ENCODE measurements at places on chromosomes 4 and X.

- ATAC-seq, result no peak
Measured at GRCh38 chrX:155127465-155127864, 56.2 kb downstream of the BRCC3 start.

- ATAC-seq, result no peak
Measured at GRCh38 chr4:152172146-152172545, 363.7 kb downstream of the FBXW7 start.

- ATAC-seq, result no peak
Measured at GRCh38 chrX:44698357-44698756, 145.5 kb upstream of the DUSP21 start.

- no peak for ATAC-seq
Measured at GRCh38 chr4:171601091-171601490, 212.1 kb upstream of the GALNTL6 start.

- ATAC-seq, result no peak
Measured at GRCh38 chr4:36043901-36044300, 200.4 kb downstream of the ARAP2 start.

GRCh38 chrX:118345045-118345463, 852 bp upstream of the WDR44 start:
- no peak for ATAC-seq

- no peak for ATAC-seq
Measured at GRCh38 chr4:81565142-81565870, 93.6 kb upstream of the RASGEF1B start.

- no peak for ATAC-seq
Measured at GRCh38 chr4:9808077-9808476, 26.6 kb downstream of the DRD5 start.

- ATAC-seq, result no peak
Measured at GRCh38 chrX:13367950-13368349, 48.1 kb upstream of the ATXN3L start.

DNA sequence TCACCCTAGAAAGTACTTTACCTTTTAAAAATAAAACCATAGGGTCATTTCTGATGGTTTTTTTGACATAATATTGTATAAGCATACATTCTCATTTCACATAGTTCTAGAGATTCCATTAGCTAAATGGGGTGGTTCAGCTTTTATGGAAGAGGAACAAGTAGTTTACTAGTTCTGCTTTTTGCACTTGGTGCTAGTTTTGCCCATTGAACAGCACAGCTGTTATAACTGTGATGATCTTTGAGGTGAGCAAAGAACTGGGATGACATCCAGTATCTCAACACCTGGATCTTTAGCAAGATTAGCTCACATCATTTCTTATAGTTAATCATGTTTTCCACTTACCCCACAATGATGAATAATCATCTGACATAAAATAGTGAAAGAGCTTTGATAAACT, 40.9 kb downstream of the MOB1B start:
- no peak for ATAC-seq

DNA sequence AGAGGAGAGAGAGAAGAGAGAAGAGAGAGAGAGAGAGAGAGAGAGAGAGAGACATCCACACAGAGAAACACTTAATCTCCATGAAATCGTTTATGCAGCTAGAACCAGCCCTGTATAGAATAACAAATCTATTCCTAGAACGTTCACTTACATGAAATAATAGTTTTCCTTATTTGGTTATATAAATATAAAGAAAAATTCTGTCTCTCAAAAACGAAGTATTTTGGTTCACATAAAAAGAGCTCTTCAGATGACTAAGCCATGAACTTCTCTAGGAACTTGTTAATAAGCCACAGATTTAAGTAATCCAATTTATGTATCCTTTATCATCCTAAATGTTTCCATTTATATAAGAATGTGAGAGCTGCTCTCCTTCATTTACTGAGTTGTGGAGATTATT, 1315.1 kb upstream of the PCDH7 start:
- no peak for ATAC-seq

- peak; percentile 88 for ATAC-seq
Measured at GRCh38 chr4:70749313-70749712, 27.5 kb downstream of the RUFY3 start.

- no peak for ATAC-seq
Measured at GRCh38 chr4:38673130-38673978, 9.4 kb downstream of the KLF3 start.

- no peak for ATAC-seq
Measured at GRCh38 chr4:41232406-41232805, 18.1 kb upstream of the APBB2 start.

DNA sequence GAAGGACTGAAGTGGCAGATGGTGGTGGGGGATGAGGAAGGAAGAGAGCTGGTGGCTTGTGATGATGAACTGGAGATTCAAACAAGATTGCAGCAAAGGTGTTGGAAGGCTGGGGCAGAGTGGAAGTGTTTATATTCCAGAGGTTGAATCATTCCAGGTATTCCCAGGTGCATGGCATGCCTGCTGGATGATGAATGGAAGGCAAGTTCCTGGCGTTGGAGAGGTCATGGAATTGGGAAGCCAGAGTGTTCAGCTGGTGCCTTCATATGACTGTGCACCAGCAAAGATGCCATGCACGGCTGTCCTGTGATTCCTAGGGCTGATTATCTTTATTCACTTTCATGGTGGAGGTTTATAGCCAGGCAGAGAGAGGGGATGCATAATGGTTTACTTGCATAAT, 135.8 kb upstream of the PUDP start:
- ATAC-seq, result no peak

DNA sequence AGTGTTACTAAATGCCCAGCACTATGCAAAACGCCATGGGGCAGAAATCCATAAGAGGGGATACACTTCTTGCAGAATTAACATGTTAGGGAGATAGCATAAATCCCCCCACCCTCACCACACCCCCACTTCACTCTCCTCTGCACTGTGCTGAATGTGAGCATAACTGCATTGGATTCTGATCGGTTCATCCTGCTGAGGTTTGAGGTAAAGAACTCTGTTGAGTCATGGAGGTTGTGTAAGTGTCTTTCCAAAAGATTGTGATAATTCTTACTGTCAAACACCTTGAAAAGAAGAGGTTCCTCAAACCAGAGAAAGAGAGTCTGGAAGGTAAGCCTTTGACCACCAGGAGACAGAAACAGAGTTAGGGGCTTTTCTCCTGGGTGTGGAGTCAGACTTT, 43.6 kb downstream of the RBM47 start:
- no peak for ATAC-seq

GRCh38 chrX:150983521-150984168, 510 bp downstream of the HMGB3 start:
- no peak for ATAC-seq

- ATAC-seq, result no peak
Measured at GRCh38 chrX:140343226-140343868, 161.5 kb downstream of the SOX3 start.

- no peak for ATAC-seq
Measured at GRCh38 chr4:9946170-9946569, 75.1 kb downstream of the SLC2A9 start.

GRCh38 chrX:138853936-138854335, 142.4 kb upstream of the FGF13 start:
- ATAC-seq, result no peak

- ATAC-seq, result no peak
Measured at GRCh38 chr4:186724864-186725468, 1.3 kb upstream of the FAT1 start.

- no peak for ATAC-seq
Measured at GRCh38 chrX:34886011-34886410, 56.6 kb upstream of the FAM47B start.

DNA sequence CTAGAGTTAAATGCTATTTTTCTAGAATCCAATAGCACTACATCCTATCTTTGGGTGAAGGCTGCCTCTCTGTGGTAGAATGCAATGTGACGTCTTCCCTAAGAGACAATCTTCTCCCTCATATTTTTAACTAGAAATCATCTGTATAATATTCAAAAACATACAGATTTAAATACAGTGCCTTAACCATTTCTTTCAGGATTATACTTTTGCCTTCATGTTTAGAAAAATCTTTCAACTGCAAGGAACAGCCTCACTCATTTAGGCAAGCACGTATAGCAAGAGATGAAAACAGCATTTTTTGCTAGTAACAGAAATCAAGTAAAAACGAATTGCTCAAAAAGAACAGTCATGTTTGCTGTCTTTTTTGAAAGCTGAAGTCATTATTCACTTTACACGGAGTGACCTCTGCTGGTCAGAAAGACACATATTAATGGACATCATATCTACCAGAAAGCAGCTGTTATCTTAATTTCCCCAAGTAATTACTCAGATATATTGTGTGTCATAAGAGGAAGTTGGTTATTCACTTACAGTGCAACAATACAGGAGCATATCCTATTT, 422.3 kb downstream of the STPG2 start:
- no peak for ATAC-seq

- no peak for ATAC-seq
Measured at GRCh38 chr4:118939169-118939783, 50.6 kb downstream of the SYNPO2 start.

DNA sequence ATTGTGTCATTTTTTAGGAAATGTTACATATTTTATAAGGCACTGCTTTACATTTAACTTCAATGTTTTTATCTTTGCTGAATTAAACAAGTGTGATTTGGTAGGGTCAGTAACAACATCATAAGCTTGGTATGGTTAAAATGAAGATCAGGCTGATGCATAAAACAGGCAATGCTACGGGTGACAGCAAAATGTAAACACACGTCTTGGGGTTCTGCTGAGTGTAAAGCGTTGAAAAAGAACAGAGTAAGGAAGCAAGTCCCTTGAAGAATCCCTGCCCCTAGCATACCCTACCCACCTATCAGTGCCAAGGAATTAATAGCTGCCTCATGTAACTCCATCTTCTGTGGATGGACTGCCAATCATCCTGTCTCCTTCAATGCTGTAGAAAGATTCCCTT, 157.0 kb downstream of the CBLL2 start:
- no peak for ATAC-seq

DNA sequence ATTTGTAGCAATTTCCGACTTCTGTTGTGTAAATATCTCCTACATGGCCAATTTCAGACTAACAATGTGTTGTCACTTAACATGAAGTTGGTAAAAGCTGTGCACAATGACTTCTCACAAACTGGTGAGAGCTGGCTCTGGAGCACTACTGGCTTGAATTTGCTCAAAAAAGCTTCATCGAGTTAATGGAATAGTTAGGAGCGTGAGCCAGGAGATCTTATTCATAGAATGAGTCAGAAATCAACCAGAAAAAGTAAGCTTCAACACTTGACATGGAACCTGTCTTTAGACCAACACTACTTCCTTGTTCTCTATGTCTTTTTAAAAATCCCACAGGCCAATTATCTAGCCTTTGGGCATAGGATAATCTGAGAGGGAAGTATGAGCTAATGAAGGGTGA, 7.9 kb upstream of the CHRDL1 start:
- no peak for ATAC-seq

DNA sequence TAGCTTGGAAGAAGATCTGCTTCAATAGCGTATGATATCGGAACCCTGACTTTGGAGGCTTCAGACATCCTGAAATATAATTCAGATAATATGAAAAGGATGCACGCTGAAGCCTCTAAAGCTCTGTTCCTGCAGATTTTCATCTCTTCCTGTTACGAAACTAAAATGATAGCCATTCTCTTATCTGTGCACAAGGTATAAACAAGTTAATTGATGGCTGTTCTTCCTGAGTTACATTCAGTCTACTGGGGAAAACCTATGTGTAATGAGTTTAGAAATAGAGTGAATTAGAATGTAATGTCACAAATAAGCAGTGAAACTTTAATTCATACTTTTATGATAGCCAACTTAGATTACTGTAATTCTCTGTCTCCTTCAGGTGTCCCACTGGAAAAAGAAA, 36.8 kb upstream of the AGA start:
- no peak for ATAC-seq

DNA sequence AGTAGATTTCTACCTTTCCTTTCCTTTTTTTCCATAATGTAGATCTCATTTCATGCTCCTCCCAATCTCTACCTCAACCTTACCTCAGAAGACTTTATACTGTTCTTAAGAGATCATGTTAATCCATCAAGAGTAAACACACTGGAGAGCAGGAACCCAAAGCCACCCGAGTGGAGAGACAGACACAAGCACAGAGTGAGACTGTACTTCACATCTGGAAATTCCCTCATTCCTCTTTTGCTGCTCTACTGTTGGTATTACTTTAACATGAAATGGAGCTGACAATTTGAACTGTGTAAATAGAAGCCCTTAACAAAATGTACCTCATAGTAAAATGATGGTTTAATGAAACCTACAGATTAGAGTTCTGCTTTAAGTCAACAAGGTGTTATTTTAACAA, 105.7 kb upstream of the RASGEF1B start:
- ATAC-seq, result no peak

DNA sequence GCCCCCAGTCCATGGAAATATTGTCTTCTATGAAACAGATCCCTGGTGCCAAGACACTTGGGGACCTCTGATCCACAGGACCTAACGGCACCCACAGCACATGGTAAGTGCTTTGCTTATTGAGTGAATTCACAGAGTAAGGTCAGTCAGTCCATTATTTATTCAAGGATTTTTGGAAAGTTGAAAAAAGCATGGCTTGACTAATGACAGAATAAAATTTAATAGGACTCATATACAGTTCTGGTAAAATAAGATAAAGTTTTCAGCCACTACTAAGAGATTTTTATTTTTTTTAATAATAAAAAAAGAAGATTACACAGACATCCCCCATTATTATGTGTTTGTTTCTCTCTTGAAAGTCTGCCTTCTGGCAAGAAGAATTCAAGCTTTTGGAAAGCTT, 490.6 kb upstream of the HS3ST1 start:
- ATAC-seq, result no peak

DNA sequence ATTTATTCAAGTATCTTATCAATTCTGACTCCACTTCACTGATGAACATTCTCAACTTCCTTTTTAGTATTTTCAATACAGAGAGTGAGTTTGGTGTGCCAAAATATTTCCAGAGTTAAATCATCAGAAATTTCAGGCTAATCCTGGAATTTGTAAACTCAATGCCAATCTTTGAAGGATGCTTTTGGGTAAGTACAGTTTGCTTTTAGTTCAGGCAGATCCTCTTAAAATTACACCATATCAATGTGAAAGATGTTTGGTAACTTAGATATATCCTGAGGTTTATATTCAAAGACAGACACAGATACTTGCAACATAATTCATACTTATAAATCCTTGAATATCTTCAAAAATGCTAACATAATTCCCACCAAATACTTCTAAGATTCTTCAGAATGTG, 76.0 kb upstream of the FAM47B start:
- no peak for ATAC-seq

GRCh38 chrX:13216139-13216538, 103.7 kb downstream of the ATXN3L start:
- ATAC-seq, result no peak

- ATAC-seq, result no peak
Measured at GRCh38 chr4:48226199-48226598, 43.4 kb downstream of the TEC start.

GRCh38 chr4:15868111-15868510, 70.4 kb downstream of the FGFBP1 start:
- no peak for ATAC-seq

GRCh38 chrX:140766024-140766611, 56.6 kb downstream of the LINC00632 start:
- ATAC-seq, result no peak

GRCh38 chrX:40871385-40872082, 136.2 kb upstream of the MED14 start:
- peak; percentile 71 for ATAC-seq

- no peak for ATAC-seq
Measured at GRCh38 chr4:14400307-14400706, 602.0 kb upstream of the CPEB2 start.

GRCh38 chr4:6350646-6351045, 81.0 kb downstream of the WFS1 start:
- no peak for ATAC-seq

- ATAC-seq, result no peak
Measured at GRCh38 chr4:36159208-36159607, 85.1 kb downstream of the ARAP2 start.

GRCh38 chr4:125444166-125444565, 129.4 kb downstream of the FAT4 start:
- ATAC-seq, result no peak
